T-cell (primary cell): ENCODE measurements at places on chromosomes 4 and X.

- DNase-seq: no peak
Observed at GRCh38 chr4:112895811-112896608, 153.4 kb upstream of the ANK2 start.

GRCh38 chr4:148076964-148077363 is 345.1 kb downstream of the ARHGAP10 start:
- DNase-seq: no peak

DNA sequence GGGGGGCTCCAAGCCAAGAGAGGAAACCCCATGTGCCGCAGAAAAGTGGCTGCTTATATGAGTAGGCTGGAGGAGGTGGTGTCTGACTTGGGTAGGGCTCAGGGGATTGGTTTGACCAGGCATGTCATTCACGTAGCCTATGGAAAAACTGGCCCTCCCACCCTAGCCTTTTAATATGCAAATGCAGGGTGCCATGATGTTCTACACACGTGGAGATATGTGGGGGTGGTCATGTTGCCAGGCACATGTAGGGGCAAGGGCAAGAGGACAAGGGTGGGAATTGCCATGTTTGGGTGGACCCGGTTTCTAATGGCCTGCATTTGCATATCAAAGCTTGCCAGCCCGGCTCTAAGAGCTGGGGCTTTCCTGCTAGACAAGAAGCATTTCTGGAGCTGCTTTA is 86.9 kb upstream of the SHISA3 start:
- DNase-seq: no peak

DNA sequence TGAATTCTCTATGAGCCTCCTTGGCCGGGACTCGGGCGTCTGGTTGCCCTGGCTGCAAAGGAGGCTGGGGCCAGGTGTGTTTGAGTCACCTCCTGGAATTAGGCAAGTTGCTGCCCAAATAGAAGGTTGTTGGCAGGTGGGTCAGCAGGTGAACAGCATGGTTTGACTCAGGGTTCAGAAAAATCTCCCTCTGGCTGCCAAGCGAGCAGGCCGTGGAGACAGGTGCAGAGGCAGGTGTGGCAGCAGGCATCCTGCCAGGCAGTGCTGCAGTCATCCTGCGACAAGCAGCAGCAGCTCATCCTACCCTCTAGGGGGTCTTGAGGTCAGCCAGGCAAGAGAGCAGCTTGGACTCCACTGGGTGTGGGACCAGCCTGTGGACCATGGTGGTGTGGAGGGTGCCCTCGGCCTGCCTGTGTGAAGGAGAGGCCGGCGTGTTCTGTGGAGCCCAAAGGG is 8.2 kb downstream of the MSANTD1 start:
- no peak for DNase-seq
